Suprapubic skin (tissue), 4 donors: ENCODE measurements at places on chromosomes 2 and 18. TPM values are rescaled to one million over a fixed set of nuclear protein-coding genes. Genes with fewer than 3 reads are reported as not detected.

Gene ESPNL
- total RNA-seq: 0.56 TPM

DNA sequence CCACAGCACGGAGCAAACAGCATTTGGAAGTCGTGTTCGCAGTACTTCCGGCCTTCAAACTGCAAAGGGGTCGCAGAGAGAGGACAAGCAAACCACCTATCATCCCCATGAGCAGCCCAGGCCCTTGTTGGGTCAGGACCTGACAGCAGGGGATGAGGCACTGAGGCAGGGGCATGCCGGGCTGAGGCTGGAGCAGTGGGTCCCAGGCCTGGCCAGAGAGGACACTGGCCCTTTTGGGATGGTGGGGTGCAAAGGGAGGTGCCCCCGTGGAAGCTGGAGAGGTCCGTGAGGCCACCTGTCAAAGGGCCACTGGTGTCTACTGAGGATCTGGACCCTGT, 8.9 kb downstream of the GPR17 start:
- no peak for DNase-seq

Gene UGT1A10
- total RNA-seq: not detected

DNA sequence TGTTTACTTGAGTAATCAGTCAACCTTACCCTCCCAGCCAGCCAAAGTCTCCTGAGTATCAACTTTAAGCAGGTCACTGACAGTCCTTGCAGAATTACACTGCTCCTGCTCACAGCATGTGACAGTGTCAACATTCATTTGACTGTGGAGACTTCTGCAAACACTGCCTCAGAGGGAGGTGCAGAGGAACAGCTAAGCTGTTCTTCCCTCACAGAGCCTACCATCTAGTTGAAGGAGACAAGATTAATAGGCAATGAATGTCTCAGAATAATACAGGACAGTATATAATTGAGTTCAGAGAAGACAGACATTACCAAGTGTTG, 11.9 kb downstream of the SLC14A2 start:
- DNase-seq: no peak

- DNase-seq: no peak
Measured at GRCh38 chr2:97752342-97753334, 39.3 kb downstream of the ZAP70 start.

- no peak for DNase-seq
Measured at GRCh38 chr2:206856513-206856912, 82.8 kb upstream of the CPO start.

GRCh38 chr2:80830891-80831290, 526.3 kb upstream of the LRRTM1 start:
- DNase-seq: no peak

GRCh38 chr18:3279201-3280185, 17.6 kb downstream of the MYL12B start:
- DNase-seq: no peak

Gene FOXI3
- not detected for total RNA-seq

Gene FN1
- total RNA-seq: 78.1 TPM

DNA sequence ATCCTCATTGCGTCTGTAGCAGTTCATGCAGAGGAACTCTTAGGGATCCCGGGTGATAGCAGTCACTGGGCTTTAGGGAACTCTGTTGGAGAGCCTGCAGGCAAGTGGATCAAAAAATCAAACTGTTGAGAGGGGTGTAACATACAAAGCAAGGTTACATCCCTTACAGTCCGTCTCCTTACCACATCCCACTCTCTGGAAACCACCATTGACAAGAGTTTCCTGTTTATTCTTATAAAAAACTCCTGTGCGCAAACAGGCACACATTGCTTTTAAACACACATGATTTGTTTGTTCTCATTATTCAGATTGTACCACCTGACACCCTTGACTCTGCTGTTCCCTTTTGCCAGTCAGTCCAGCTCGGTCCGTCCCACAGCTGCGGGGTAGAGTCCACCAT, 137.7 kb downstream of the LTBP1 start:
- DNase-seq: no peak

- no peak for DNase-seq
Measured at GRCh38 chr18:50969448-50969847, 1.6 kb downstream of the ELAC1 start.

DNA sequence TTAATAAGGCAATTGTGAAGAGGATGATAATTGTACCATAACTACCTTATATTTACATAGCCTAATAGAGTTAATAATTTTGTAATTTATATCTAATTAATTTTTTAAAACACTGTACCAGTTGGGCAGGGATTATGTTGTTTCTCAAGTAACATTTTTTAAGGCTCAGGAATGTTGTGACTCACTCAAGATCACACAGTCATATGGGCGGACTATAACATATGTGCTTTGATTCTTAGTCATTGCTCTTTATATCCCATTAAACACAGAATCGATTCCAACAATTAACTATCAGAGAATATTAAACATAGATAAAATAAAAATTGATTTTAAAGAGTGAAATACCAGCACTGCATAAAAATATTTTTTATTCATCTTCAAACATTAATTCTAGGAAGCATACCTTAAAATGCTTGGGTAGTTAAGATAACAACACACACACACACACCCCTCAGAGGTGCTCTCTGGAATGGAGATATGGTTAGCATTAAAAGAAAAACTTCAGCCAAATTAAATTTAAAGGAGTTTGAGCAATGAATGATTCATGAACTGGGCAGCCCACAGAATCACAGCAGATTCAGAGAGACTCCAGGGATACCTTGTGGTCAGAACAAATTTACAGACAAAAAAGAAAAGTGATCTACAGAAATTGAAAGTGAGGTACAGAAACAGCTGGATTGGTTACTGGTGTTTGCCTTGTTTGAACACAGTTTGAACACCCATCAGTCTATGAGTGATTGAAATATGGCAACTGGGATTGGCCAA, 869.4 kb upstream of the ID2 start:
- no peak for DNase-seq

- DNase-seq: no peak
Measured at GRCh38 chr2:109719871-109720270, 74.2 kb upstream of the RGPD5 start.

Gene SATB2
- 3.7 TPM for total RNA-seq

Gene SLC4A3
- 1.8 TPM for total RNA-seq

GRCh38 chr2:42879913-42880737, 87.7 kb upstream of the HAAO start:
- peak; percentile 58 for DNase-seq

GRCh38 chr2:129876541-129876940, 102.9 kb upstream of the RAB6C start:
- DNase-seq: no peak

DNA sequence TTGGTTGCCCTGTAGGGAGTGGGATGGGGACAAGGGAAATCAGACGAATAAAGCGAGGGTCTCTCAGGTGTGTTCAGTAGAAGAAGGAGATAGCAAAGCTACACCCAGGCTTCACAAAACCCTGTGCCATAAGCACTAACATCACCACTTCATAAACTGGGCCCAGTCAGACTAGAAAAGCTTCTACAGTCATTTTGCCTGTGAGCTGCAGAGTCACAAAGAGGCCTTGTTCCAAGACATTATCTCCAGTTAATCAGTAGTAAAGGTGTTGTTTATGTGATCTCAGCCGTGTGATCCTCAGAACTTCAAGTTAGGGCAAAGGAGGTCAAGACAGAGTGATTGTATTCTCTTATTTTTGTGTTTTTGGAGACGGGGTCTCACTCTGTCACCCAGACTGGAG, 148.0 kb downstream of the GALR1 start:
- DNase-seq: no peak

GRCh38 chr2:127037476-127037875, 69.5 kb downstream of the BIN1 start:
- DNase-seq: no peak

Gene ATL2
- 230 TPM for total RNA-seq

Gene IL1B
- total RNA-seq: not detected

Gene HOXD8
- total RNA-seq: 6.0 TPM

Gene DSC2
- total RNA-seq: 26.2 TPM

Gene DIS3L2
- total RNA-seq: 40.6 TPM

- DNase-seq: no peak
Measured at GRCh38 chr18:80009661-80010550, 21.5 kb upstream of the TXNL4A start.

- no peak for DNase-seq
Measured at GRCh38 chr2:230130668-230131364, 62.1 kb upstream of the SLC16A14 start.

GRCh38 chr2:9252002-9252357, 45.4 kb downstream of the ASAP2 start:
- DNase-seq: no peak

DNA sequence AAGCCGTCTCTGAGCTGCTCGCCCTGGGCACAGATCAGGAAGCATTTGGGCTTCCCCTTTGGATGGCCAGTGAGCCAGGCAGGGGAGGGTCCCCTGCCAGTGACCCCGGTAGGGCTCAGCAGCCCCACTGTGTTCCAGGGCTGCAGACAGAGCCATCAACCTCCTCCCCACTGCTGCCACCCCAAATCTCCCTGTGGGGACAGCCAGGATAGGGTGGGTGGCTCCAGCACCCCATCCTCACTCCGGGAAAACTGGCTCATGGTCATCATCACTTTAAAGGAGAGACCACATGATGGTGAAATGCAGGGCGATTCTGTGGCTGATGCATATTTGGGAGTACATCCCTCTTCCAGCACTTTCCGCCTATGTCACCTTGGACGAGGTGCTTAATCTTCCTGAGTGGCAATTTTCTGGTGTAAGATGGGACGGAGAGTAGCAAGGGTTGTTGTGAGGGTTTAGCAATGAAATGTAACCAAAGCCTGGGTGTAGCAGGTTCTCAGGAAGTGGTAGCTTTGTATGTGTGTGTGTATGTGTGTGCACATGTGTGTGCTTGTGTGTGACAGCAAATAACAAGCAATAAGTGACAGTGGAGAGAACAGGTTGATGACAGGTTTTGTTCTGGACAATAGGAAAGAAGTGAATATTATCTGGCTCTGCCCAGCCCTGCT, 61.8 kb downstream of the ACAA2 start:
- DNase-seq: no peak

- no peak for DNase-seq
Measured at GRCh38 chr18:76489081-76489480, 6.0 kb downstream of the ZNF516 start.

- no peak for DNase-seq
Measured at GRCh38 chr2:181774685-181775084, 94.4 kb upstream of the NEUROD1 start.

DNA sequence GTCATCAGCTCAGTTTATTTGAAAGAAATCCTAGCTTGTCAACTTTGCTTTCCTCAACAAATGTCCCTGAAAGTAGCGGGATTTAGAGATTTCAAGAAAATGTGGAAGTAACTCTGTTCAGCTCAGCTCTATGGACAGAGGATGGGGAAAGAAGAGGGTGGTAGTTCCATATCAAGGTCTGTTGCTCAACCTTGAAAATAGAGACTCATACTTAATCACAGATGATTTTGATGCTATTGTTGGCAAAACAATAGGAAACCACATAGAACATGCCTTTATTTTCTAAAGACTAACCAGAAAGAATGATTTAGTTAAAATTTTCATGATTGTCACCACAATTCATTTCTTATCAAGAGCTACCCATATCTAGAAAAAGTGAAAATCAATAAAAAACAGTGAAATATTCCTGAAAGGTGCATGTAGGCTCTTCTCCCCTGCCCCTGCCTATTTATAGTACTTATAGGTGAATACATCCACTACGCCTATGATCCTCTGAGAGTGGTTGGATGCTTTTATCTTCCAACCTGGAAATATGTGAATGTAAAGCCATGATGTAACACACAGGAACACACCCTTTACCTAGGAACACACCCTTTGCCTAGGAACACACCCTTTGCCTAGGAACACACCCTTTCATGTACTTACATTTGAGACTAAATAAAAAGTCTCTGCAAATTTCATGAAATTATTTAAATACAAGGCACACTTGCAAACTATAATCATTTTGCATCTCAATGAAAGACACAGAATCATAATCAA, 65.8 kb downstream of the ETAA1 start:
- no peak for DNase-seq

GRCh38 chr18:37565977-37566478, 430 bp upstream of the CELF4 start:
- DNase-seq: no peak

Gene TTC32
- total RNA-seq: 19.9 TPM

DNA sequence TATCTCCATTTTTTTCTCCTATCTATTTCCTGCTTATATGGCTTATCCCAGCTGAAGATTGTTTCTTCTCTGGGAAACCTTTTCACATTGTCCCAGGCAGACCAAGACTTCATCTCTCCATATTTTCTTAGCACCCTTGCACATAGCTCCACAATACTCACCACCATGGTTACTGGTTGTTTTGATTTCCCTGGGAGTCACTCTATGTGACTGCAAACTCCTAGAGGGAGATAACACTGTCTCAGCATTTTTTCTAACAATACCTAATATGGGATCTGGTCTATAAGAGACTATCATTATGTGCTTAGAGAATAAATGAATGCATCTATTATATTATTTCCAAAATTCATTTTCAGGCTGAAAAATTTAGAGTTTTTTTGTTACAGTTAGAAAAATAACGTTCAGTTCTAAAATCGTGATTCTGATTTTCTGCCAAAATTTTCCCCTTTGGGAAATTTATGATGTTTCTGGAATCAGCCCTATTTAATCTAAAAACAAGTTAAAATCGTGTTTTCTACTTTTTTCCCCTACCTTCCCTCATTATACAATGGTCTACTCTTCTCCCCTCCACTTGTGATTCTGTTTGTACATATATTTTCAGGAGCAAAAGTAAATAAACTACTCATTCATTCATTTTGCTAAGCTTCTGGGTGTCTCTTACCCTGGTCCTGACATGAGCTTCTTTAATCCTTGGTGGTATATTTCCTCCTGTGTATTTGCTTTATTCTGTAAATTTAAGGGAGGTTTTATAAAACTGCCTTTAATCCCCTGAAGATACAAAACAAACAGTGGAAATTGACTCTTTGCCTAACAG, 95.4 kb downstream of the HNMT start:
- DNase-seq: no peak

Gene LMAN1
- total RNA-seq: 39.8 TPM
